Glutamatergic neuron (in vitro differentiated cells): ENCODE measurements at places on chromosomes 3 and 15. TPM values are rescaled to one million over a fixed set of nuclear protein-coding genes. Genes with fewer than 3 reads are reported as not detected.

- DNase-seq: no peak
Measured at GRCh38 chr3:53486961-53487654, 7.3 kb upstream of the CACNA1D start.

- DNase-seq: no peak
Measured at GRCh38 chr3:34886443-34886842, 752.9 kb upstream of the ARPP21 start.

GRCh38 chr3:156543043-156543555, 11.8 kb downstream of the SSR3 start:
- no peak for DNase-seq

DNA sequence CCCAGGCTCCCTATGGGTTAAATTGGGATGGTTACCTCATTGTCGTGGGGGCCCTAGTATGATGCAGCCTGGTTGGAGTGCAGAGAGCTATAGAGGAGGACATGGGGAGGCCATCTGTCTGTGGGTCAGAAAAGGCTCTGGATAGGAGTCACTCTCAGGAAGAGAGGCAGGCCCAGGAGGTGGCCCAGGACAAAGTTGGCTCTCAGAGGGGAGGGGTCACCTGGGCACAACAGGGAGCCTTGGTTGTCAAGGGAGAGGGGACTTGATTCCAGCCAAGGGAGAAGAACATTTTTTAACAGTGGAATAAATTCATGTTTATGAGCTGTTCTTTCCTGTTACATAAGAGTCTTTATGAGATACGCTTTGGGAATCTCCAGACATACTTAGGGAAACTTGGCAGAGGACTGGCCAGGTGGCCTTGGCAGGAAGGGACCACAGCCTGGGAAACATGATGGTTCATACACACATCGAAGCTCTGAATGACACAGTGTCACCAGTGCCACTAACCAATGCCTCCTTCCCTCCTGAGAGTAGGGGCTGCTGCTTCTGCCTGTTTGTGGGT, 27.5 kb upstream of the LCTL start:
- DNase-seq: no peak

GRCh38 chr15:100924436-100924835, 5.3 kb downstream of the LRRK1 start:
- no peak for DNase-seq

DNA sequence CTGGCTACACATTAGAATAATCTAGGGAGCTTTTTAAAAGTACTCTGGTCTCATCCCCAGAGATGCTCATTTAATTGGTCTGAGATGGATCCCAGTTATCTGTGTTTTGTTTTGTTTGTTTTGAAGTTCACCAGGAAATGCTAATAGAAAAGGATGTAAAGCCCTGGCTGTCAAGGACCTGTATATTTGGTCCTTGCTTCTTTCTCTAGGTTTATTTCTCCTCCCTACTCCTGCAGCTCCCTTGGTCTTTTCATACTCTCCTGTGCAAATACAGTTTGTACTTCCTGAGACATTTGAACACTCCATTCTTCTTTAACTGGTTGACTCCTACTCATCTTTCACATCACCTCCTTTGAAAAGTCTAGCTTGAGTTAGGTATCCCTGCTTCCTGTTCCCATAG, 3.3 kb downstream of the PIK3CA start:
- no peak for DNase-seq

The GATM gene
- total RNA-seq: 51.2 TPM

GRCh38 chr3:136835813-136836510, 17.0 kb downstream of the SLC35G2 start:
- no peak for DNase-seq

GRCh38 chr3:184703657-184704056, 8.2 kb downstream of the MAGEF1 start:
- DNase-seq: no peak

DNA sequence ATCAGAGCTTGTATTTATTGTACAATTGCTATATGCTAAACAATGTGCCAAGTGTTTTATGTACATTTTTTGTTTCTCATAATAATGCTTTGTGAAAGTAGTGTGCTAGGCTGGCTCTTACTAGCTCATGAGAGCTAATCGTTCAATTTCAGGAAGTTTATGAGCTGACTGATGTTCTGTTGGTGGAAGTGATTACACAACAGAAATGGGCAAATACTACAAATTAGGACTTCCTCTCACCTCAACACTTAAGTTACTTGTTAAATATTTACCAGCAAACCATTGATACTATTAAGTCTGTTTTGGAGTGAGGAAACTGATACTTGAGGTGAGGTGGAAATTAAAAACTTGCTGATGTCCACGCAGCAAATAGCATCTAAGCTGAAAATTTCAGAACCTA, 32.3 kb downstream of the SLC9C1 start:
- DNase-seq: no peak

DNA sequence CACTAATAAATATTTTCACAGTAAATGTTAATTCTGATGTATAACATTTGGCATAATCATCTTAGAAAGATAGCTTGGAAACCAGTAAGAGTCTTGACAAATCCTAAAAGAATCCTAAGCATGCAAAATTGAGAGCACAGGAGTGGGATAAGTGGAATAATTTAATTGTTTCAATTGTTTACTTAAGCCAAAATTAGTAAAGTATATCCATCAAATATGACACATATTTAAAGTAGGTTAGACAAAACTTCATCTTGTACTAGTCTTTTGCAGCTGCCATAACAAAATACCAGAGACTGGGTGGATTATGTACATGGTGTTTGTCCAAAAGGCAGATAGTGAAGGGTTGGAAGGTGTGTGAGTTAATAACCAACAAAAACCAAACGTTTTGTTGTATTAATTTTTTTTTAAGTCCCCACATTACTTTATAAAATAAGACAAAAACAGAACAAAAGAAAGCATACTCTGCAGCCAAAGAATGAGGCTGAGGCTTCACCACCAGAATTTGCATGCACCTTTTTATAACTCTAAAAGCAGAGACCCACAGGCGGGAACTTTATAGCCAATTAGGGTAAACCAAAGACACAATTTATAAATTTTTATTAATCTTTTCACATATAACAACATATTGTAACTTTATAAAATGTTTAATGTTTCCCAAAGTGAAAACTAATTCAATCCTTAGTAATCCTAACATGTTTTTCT, 41.9 kb upstream of the CD200R1L start:
- DNase-seq: no peak

DNA sequence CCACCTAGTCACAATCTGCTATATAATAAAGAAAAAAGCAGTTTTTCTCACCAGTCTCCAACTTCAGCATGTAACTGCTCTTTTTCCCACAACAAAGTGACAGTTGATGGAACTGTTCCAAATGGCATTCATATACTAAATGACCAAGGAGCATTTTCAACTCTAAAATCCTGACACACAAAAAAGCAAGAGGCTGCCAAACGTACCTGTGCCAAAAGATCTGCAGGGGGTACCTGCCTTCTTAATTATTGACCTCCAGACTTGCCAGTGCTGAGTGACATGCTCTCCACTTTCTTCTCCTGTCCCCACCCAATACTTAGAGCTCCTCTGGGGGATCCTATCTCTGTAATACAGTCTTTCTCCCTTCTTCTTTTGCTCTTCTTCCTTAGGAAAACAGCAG, 18.0 kb downstream of the ZBED2 start:
- DNase-seq: no peak

DNA sequence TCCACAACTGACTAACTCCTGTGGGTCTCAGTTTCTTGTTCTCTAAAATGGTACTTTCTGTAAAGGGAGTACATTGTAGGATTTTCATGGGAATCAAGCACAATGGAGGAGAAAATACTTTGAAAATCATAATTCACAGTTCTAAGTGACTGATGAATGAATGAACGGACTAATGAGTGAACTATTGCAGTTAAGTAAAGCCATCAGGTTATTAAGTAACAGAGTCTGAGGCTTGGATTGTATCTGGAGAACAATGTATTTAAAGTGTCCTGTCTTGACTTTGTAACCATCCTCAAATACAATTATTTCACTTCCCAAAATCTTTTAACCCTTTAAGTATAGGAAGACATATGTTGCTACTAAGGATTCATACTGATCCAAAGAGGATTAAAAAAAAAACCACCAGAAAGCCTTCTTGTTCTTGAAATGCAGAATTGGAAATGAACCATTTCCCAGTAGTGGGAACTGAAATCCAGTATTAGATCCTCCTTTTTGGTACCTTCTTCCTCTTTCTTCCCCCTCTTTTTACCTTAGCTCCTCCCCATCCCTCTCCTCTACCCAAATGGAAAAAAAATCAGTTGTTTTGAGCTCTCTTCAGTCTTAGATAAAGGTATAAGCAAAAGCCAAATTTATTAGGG, 13.2 kb upstream of the BCL6 start:
- DNase-seq: no peak

DNA sequence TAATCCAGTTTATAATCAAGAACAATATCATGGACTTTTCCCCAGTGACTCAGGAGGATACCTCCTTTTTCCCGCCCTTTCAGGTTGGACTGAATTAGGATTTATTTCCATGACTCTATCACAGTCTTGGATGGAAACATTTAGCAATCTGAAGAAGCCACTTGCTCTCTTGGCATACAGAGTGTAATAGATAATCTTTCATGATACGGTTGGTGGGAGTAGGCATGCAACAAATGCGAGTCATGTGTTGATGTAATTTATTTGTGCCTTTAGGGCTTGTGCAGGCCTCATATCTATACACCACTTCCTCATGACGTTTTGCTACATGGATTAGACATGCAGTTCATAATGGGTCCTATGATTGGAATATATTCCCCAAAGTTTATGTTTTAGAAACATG, 54.2 kb upstream of the MCTP2 start:
- no peak for DNase-seq
